Activated naive CD8-positive, alpha-beta T cell treated with anti-CD3 and anti-CD28 coated beads for 36 hours (primary cell): ENCODE measurements at places on chromosomes 2 and 18. TPM values are rescaled to one million over a fixed set of nuclear protein-coding genes. Genes with fewer than 3 reads are reported as not detected.

DNA sequence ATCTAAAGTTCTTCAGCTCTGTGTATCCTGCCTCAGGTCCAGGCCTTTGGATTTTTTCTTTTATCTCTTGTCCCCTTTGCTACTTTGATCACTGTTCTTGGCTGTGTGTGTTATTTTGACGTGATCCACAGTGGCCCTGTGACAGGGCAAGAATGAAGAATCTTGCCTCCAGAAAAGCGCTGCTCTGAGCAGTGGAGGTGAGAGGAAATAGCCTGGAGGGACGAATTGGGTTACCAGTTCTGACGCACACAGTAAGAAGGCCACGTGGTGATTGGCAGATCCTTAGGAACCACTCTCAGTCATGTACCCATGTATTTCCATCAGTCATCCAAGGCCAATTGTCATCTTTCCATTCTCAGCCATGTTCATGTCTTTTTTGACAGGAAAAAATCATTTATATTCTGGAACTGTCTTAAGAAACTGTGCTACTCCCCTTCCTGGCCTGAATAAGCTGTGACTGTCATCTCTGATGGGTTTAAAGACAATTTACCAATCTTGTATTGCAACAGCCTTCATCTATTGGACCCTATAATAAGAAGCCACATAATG is 47.6 kb downstream of the MAPK4 start:
- no peak overlapping the region for H3K4me3 ChIP-seq
- H3K4me1 ChIP-seq = no peaks in the 10 kb centered on the region
- H3K36me3 ChIP-seq = no peaks in the 10 kb centered on the region

DNA sequence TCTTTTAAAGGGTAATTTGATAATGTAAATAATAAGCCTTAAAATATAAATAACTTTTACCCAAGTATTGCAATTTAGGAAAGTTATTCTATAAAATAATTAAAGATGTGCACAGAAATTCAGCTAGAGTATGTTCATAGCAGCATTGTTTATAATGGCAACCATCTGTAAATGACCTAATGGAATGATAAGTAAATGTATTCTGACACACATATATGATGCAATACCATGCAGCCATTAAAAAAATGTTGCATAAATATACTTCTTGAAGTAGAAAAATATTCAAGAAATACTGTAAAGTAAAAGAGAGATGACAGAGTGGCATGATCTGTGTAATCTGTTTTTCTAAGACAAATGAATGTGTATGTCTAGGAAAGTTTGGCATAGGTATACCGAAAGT is 545.7 kb downstream of the ZEB2 start:
- H3K27ac ChIP-seq = no peak overlapping the region
- no peaks in the 10 kb centered on the region for H3K4me1 ChIP-seq
- DNase-seq = no peak

DNA sequence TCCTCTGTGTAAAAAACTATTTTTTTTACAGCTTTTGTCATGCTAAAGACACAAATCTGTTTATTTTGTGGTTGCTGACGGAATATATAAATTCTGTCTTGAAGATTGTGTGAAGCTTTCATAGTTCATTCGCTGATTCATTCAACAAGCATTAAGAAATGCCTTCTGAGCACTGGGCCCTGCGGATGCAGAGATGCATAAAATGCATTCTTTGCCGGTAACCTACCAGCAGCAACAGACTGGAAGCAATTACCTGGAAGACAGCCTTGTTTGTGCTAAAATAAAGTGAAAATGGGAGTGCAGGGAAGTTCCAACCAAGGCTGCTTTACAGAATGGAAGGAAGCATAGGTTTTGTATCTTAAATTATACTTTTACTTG is 119.7 kb downstream of the PMAIP1 start:
- H3K27ac ChIP-seq = no peak overlapping the region
- DNase-seq = no peak
- no peak overlapping the region for H3K4me3 ChIP-seq
- H3K36me3 ChIP-seq = no peaks in the 10 kb centered on the region
- H3K27me3 ChIP-seq = peaks cover 11% of the 10 kb centered on the region

GRCh38 chr2:4653991-4654390 is 950.6 kb downstream of the DCDC2C start:
- H3K4me1 ChIP-seq = no peaks in the 10 kb centered on the region
- H3K4me3 ChIP-seq = no peak overlapping the region
- no peaks in the 10 kb centered on the region for H3K36me3 ChIP-seq
- no peak overlapping the region for H3K27ac ChIP-seq

- peaks cover 3% of the 10 kb centered on the region for H3K36me3 ChIP-seq
- H3K4me1 ChIP-seq = peaks cover 9% of the 10 kb centered on the region
- peaks cover 4% of the 10 kb centered on the region for H3K27me3 ChIP-seq
- no peak for DNase-seq
- no peak overlapping the region for H3K27ac ChIP-seq
- no peak overlapping the region for H3K4me3 ChIP-seq
Measured at GRCh38 chr2:239621611-239622010, 220.8 kb upstream of the HDAC4 start.

GRCh38 chr2:220185766-220186305 is 558.4 kb downstream of the SLC4A3 start:
- H3K4me3 ChIP-seq = no peak overlapping the region
- DNase-seq = no peak
- H3K27me3 ChIP-seq = peaks cover 4% of the 10 kb centered on the region
- H3K36me3 ChIP-seq = no peaks in the 10 kb centered on the region

DNA sequence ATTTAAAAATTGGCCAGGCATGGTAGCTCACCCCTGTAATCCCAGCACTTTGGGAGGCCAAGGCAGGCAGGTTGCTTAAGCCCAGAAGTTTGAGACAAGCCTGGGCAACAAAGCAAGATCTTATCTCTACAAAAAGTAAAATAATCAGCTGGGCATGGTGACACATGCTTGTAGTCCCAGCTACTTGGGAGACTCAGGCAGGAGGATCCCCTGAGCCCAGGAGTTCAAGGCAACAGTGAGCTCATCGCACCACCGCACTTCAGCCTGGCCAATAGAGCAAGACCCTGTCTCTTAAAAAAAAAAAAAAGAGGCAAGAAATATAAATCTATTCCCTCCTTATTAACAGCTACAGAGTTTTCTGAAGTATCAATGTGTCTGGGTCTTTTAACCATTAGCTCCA is 51.9 kb downstream of the ESCO1 start:
- H3K4me1 ChIP-seq = peaks cover 12% of the 10 kb centered on the region
- no peak overlapping the region for H3K27ac ChIP-seq
- no peak for DNase-seq
- no peaks in the 10 kb centered on the region for H3K27me3 ChIP-seq
- no peak overlapping the region for H3K4me3 ChIP-seq
- peaks cover 48% of the 10 kb centered on the region for H3K36me3 ChIP-seq

CDK5R2 gene
- total RNA-seq = not detected

NT5DC4 gene
- not detected for total RNA-seq

ALMS1 gene
- 18.3 TPM for total RNA-seq

FBXO48 gene
- 1.7 TPM for total RNA-seq

ZNF519 gene
- 13.5 TPM for total RNA-seq

DNAJC5G gene
- not detected for total RNA-seq
